ENCODE measurements at places on chromosomes 12 and 14.
A peak's percentile ranks its signal among the peaks of the same experiment; 100 is the strongest.

- DNase-seq, result no peak
Observed at GRCh38 chr12:68119724-68120211, 39.8 kb downstream of the IFNG start.

DNA sequence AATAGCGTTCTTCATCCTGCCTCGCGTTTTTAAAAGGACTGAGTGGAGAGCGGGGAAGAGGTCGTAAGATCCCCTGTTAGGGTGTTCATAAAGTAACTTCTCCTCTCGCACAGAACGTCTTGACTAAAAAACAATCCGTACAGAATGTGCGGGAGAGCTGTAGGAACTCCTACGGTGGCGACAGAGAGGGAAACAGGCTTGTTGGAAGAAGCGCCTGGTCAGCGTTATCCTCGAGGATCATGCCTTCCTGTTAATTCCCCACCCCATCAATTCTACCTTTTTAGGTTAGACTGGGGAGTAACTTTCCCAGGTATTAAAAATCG lies 399 bp upstream of the WASHC4 start:
- DNase-seq, result peak; percentile 52

DNA sequence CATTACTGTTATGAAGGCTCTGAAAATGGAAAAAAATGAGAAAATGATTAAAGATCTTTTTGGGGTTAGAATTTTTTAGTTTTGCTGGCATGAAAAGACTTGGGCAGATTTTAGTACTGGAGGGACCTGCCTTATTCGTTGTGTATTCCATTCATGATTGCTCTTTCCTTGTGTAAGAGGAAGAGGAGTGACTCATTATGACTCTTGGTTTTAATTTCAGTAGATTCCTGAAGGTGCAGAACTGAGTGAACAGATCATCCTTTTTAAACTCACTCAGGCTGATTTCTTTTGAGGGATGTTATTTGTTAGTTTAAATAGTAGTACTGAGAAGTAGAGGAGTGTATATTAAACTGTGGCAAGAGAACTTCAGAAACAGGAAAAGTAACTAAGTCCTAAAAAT lies 41.6 kb downstream of the AKAP6 start:
- DNase-seq, result peak; percentile 79

- peak; percentile 93 for DNase-seq
Observed at GRCh38 chr14:55721353-55721752, 141.3 kb downstream of the KTN1 start.

GRCh38 chr12:52242442-52243258 lies 9.6 kb downstream of the KRT7 start:
- no peak for DNase-seq

GRCh38 chr14:44379292-44379977 lies 127.6 kb downstream of the FSCB start:
- no peak for DNase-seq

DNA sequence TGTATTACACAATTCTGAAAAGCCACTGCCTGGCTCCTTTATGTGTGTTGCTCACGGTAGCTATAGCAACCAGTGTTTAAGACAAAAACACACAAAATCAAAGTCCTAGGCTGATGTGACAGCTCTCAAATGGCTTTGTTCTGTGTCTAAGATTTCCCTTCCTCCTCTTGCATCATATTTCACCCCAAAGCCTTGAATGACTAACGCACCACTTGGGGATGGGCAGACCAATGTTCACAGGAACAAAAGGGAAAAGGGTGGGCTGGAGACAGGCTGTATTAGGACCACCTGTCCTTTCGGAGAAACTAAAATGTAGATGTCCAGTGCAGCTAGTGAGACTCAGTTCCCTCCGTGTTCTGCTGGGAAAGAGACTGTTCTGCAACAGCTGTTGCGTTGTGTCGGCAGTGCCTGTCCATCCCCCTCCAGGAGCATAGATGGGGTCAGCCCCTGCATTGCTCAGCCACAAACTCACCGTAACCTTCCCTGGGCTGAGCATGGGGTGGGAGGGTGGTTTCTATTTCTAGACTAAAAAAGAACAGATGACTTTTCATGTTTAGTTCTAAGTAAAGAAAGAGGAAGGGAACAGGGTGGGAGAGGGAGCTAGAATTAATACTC lies 26.8 kb upstream of the DAAM1 start:
- peak; percentile 79 for DNase-seq

DNA sequence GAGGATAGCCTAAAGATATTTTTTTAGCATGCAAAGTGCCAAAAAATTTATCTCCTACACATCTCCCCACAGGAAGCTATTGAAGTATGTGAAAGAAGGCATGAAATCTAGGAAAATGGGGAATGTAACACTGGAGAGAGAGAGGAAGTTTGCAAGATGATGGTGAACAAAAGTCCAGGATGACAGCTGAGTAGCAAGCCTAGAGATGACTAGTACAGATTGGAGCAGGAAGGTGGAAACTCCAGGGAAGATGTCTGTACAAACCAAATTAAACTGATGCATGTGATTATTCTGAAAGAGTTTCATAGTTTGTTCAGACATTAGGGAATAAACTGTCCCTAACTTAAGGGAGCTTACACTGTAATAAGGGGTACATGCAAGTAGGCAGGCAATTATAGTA lies 99.3 kb downstream of the RAD51B start:
- DNase-seq, result no peak

DNA sequence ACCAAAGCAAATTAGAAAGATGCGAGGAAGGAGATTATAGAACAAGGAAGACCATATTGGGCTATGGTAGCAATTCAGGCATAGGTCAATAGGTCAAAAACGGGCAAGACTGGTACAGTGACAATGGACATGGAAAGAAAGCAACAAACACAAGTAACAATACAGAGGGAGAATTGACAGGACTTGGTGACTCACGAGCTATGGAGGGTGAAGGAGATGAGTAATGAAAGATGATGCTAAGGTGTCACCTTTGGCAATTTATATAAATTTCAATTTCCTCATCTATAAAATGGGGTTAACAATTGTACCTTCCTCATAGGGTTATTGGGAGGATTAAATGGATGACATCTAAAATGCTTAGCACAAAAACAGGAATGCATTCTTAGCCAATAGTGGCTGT lies 15.1 kb upstream of the DUSP16 start:
- no peak for DNase-seq

DNA sequence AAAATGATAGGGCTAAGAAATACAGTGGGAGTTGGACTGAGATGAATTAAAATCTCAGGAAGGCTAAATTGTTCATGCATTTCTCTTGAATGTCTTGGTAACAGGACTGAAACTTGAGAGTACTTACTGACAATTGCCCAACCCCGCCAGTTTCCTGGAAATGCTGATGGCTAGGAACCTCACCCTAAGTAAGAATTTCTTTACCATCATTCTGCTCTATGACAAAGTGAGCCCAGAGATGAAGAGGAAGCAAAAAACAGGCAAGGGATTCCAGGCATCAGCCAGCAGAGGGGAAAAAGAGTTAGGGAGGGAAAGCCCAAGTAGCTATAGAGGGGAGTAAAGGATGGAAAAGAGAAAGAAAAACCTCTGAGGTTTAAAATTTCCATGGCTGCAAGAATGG lies 397.7 kb downstream of the MDGA2 start:
- no peak for DNase-seq

GRCh38 chr12:30970559-30971197 lies 44.1 kb downstream of the TSPAN11 start:
- no peak for DNase-seq

- DNase-seq, result no peak
Observed at GRCh38 chr14:74105381-74105780, 20.6 kb downstream of the LIN52 start.

DNA sequence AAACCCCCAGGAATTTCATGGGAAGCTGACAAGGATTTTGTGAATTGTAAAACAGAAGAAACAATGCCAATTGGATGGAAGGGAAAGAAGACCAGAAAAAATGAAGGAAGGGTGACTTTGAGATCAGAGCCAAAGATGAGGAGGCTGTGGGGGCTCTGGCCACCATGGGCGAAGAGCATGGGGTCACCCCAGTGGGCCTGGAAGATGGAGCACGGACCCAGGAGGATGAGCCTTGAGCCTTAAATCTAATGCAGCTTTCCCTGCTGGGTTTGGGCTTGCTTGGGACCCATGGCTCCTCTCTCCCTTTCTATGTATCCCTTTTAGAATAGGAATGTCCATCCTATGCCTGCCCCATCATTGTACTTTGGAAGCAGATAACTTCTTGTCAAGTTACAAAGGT lies 322.2 kb downstream of the TMEM121 start:
- DNase-seq, result no peak

- DNase-seq, result peak; percentile 94
Observed at GRCh38 chr12:124655698-124656516, 88.5 kb upstream of the NCOR2 start.

DNA sequence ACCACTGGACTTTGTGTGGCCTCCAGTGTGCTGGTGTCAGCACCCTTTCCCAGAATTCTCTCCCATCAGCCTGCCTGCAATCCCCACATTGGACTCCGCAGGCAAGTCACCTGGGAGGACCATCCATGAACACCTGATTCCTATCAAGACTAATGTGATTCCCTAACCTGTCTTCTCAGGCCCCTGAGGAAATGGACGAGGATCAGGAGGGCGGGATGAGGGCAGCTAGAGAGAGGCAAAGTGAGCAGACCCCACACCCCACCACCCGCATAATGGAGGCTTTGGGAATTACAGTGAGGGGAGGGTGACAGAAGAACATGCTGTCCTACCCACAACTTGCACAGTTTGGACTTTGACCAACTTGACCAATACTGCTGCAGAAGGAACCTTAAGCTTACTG lies 60.9 kb upstream of the RFX4 start:
- DNase-seq, result no peak

- DNase-seq, result no peak
Observed at GRCh38 chr14:45112896-45113781, 21.1 kb downstream of the FKBP3 start.

DNA sequence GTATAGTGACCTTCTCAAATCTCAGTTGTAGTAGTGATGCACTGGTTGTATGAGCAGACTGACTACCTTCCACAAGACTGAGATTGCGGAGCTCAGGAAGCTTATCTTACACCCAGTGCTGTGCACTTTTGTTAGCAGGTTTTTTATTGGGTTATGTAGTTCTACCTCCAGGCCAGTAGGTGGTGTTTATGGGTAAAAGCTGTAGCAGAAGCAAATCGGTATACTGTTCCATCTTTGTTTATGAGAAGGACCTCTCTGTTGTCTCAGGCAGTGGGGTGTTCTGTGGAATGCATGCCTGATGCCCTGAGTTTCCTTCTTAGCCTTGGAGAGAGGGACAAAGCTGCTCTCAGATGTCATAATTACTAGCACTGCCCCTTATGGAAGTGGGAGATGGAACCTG lies 217.8 kb downstream of the LRFN5 start:
- DNase-seq, result no peak

DNA sequence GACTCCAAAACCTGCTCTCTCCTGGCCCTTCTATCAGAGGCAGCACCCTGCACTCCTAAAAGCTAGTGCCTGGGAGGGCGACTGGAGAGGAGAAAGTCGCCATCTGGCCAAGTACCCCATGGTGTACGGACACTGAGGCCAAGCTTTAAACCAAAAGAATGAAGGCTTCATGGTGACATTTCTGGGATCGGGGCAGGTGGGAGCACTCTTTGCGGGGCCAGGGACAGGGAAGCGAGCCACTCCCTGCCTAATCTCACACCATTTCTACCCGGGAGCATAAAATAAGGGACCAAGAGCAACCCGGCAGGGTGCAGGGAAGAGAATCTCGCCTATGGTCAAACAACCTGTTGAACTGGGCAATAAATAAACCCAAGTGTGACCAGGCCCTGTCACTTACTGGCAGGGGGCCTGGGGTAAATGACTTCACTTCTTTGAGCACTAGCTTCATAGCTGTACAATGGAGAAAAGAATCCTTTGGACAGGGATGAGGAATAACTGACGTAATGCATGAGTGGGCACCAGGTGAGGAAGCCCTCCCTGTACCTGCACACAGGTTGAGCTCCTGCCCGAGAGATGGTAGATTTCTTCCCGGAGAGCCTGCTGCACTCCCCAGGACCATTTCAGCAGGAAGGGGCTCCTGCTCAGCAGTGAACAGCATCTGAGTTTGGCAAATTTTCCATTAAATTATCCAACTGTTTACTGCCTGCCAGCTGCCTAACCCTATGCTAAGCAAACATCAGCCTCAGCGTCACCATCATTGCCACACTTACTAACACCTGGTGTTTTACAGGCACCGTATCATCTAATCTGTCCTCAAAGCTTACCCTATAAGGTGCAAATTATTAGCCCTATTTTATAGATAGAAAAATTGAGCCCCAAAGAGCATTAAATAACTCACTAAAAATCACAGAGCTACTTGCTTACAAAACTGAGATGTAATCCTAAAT lies 2.0 kb downstream of the SERPINA1 start:
- no peak for DNase-seq

DNA sequence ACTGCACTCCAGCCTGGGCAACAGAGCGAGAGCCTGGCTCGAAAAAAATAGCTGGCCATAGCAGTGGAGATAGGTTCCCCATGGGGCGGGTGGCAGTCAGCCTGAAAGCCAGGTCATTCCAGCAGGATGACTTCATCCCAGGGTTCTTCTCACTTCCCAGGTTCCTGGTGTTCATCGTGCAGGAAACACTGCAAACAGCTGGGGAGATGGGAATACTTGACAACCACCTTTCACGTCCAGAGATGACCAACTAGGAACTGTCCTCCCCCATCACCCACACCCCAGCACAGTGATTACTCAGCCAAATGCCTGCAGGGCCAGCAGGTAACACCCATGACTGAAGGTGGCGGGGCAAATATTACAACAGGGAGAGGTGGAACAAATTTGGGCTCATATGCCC lies 1.7 kb downstream of the VSIG10 start:
- peak; percentile 8 for DNase-seq

DNA sequence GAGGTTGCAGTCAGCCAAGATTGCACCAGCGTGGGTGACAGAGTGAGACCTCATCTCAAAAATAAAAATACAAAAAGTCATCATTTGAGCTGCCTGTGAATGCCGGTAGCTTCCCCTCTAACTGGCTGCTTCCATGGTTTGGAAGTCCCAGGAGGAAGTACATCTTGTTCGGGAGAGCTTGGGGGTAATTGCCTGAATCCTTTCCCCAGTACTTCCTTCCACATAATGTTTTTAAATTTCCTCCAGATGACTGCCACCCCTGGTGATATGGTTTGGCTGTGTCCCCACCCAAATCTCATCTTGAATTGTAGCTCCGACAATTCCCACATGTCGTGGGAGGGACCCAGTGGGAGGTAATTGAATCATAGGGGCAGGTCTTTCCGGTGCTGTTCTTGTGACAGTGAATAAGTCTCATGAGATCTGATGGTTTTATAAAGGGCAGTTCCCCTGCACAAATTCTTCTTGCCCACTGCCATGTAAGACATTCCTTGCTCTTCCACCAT lies 87.2 kb downstream of the SPRING1 start:
- no peak for DNase-seq

DNA sequence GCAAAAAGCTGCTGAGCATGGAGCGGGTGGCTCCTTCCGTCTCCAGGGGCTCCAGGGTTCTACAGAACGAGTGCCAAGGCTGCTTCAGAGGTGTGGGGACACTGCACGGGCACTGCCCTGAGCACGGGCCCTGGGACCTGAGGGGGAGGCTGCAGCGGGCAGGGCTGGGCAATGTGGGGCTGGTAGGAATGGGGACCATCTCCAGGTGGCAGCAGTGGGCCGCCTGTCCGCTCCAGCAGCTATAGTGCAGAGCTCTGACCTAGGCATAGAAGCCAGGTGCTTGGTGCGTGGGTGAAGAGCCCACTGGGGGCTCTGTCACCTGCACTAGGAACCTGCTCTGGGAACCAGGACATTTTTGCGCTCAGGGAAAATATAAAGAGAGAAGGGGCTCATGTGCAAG lies 22.3 kb downstream of the HDAC7 start:
- no peak for DNase-seq

- DNase-seq, result peak; percentile 36
Observed at GRCh38 chr12:18165422-18165871, 75.5 kb upstream of the RERGL start.
